ENCODE measurements at places on chromosomes 3 and 15. TPM values are rescaled to one million over a fixed set of nuclear protein-coding genes. Genes with fewer than 3 reads are reported as not detected.

Gene AHSG
- total RNA-seq, result not detected

Gene TERC
- 382 TPM for total RNA-seq

Gene PDCD10
- 82.0 TPM for total RNA-seq

Gene MUC20
- 0.84 TPM for total RNA-seq

Gene LRRK1
- 5.5 TPM for total RNA-seq

Gene EPHA3
- total RNA-seq, result not detected
